ENCODE measurements at places on chromosomes 11 and 22. TPM values are rescaled to one million over a fixed set of nuclear protein-coding genes. Genes with fewer than 3 reads are reported as not detected.

DNA sequence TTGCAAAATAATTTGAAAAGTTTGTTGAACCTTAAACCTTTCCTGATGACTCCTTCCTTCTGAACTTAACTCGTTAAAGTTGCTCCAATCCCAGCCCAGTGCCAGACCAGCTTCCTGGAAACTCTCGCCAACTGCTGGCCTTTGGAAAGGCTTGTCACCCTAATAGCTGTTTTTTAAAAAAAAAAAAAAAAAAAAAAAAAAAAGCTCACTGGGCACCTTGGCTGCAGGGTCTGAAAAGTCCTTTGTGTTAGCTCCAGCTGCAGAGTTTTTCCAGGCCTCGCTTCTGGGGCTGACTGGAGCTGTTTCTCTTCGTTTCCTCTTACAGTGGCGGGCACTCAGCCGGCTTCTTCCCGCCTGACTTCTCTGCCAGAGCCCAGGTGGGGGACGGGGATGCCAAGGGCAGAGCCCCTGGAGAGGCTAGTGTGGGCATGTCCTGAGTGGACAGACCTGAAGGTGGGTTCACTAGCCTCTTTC is 25.1 kb downstream of the KCNQ1OT1 start:
- ATAC-seq: no peak

GRCh38 chr11:80562523-80563125 is 1121.8 kb upstream of the TENM4 start:
- no peak for ATAC-seq

DNA sequence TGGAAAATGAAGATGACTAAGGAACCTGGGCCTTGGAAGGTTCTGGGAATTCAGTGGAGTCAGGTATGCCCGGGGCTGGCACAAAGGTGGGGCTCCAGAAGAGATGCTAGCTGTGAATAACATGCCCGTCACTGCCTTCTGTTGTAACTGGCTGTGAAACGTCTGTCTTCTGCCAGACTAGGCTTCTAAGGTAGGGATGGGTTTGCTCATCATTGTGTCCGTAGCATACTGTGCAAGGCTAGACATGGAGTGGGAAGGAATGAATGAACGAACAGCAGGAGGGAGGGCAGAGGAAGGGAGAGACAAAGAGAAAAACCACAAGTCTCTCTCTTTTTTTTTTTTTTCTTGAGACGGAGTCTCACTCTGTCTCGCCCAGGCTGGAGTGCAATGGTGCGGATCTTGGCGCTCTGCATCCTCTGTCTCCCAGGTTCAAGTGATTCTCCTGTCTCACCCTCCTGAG is 327.4 kb downstream of the MN1 start:
- ATAC-seq: no peak

TUB gene
- 15.6 TPM for total RNA-seq

- no peak for ATAC-seq
Measured at GRCh38 chr11:27041141-27041899, 705 bp downstream of the BBOX1 start.

IRAG1 gene
- total RNA-seq: 282 TPM

DNA sequence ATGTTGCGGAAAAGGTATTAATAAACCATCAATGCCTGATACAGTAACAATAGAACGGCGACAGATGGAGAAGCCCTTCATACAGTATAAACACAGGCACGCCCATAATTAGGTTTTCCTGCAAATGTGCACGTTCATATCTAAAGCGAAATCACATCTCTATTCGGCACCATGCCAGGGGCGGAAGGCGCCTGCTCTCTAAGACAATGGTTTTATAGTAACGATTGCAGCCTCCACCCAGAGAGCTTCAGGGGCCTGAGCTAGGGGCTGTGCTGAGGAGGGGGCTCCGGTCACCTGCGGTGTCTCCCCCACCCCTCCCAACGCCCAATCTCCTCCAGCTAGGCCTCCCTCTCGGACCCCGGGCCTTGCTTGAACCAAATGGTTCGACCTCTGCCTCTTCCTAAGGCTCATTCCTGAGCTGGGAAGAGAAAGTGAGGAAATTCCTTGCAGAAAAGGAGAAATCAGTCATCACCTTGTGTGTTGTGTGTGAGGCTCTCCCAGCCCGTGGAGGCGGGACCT is 9.6 kb downstream of the KRTAP5-5 start:
- ATAC-seq: no peak

DNA sequence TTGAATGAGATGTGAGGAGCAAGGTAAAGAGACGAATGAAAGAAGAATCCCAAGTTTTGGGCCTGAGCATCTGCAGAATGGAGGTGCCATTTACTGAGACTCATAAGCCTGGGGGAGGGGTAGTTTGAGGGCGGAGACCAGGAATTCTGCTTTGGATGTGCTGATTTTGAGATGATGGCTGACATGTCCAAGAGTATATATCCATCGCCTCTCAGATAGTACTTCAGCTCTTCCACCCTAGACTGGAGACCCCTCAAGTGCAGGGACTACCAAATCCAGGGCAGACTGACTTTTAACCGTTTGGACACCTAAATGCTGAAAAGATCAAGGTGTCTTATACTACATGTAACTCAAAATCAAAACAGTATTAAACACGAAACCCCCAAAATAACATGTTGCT is 1.3 kb upstream of the SDF2L1 start:
- ATAC-seq: no peak

DNA sequence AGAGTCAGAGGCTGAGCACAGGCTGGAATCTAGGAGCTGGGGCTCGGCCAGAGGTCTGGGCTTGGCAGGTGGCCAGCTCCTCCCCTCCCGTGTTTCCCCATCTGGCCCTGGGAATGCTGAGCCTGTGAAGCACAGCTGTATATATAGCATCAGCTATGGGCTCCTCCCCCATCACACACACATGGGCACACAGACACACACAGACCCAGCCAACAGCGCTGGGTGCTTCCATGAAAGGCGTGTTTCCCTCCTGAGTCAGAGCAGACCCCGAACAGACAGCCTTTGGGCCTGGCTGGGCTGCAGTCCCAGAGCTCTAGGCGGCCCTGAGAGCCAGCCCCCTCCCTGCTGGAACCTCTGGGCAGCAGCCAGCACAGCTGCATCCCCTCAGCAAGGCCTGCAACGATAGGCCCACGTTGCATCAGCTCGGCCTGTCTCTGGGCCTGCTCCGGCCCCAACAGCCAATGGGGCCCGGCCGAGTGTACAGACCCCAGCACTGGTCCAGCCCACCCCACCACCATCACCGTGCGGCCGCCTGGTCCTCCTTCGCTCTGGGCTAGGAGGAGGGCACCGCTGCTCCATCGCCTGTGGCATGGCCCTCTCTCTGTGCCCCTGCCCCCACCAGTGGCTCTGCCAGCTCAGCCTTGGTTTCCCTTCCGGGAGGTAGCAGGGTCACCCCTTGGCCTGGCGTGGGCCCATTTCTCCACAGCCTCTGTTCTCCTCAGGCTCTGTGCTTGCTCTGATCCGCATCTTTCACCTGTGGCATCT is 7.6 kb upstream of the SERPINH1 start:
- peak; percentile 93 for ATAC-seq

GRCh38 chr11:119723243-119723951 is 5.6 kb downstream of the NECTIN1 start:
- no peak for ATAC-seq

CRYBA4 gene
- total RNA-seq: not detected

ADAMTS15 gene
- total RNA-seq: 8.4 TPM

GRCh38 chr11:3709977-3710376 is 38.8 kb upstream of the CHRNA10 start:
- ATAC-seq: no peak

DNA sequence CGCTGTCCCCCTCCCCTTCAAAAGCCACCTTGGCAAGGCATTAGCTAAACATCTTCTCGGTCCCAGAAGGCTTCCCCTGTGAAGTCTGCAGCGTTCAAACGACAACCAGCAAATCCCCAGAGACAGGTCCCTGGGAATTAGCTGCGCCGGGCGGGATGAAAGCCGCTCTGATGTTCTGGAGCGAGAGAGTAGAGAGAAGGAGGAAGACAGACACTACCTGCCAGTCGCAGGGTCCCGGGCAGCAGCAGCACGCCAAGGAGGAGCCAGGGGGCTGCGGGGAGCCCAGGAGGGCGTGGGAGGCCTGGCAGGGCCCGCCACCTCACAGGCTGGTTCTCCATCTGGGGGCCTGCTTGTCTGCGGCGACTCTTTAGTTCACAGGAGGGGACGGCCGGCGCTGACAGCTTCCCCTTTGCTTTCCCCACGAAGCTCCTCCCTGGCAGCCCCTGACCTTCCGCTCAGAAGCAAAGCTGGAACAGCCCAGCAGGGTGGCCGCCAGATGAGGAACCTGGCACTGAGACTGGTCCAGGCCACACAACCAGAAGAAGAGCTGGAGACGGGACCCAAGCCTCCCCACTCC is at the start of gene NFAM1:
Gene NFAM1 (minus strand): TSS at position 384 of the 577 bp plus-strand sequence. CDS start 46 bp downstream, at position 338.
- ATAC-seq: no peak

TCIRG1 gene
- 92.0 TPM for total RNA-seq

DNA sequence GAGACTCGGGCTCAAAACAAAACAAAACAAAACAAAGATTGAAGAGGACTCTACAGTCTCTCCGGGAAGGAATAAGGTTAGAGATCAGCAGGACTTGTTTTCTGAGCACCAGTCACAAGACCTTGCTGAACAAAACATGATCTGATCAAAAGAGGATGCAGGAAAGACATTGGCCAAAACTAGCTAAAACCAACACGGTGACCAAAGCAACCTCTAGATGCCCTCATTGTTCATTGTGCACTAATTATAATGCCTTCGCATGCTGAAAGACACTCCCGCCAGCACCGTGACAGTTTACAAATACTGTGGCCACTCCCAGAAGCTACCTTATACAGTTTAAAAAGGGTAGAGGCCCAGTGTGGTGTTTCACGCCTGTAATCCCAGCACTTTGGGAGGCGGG is 15.7 kb upstream of the CHKA start:
- ATAC-seq: no peak

TOMT gene
- not detected for total RNA-seq

DNA sequence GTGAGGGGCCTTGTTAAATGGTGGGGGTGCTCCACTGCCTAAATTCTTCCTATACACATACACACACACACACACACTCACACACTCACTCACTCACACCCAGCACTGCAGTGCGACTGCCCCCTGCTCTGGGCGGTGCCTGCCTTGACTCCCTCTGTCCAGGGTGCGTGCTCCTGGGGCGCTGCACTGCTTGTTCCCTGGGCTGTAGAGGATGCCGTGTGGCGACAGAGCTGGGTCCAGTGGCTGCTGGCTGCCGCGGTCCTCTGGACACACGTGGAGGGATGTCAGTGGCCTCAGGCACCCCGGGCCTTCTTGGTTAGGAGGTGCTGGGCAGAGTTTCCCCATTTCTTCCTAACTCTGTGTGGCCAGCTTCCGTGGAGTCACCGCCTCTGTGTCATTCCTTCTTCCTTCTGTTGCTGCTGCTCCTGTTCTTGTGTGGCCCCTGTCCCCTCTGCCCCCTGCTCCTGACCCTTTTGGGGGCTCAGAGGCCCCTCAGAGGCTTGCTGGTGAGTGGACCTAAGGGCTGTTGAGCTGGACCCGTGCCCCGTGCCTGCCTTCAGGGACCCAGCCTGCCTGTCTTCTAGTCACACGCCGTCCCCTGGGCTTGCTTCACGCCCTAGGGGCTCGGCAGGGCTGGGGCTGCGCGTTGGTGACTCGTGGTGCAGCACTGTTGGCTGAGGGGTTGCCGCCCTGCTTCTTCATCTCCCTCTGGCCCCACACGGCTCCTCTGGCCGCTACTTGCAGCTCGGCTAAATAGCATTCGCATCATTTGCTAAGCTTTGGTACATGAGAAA is 147.0 kb downstream of the TBC1D22A start:
- ATAC-seq: no peak

NRGN gene
- 1.9 TPM for total RNA-seq

- no peak for ATAC-seq
Measured at GRCh38 chr11:71582309-71582895, at the start of gene KRTAP5-11. Gene KRTAP5-11, minus strand, starts transcription at chr11:71582875. Its CDS starts 38 bp downstream, at chr11:71582837.

- ATAC-seq: no peak
Measured at GRCh38 chr11:1174441-1175370, 17.0 kb downstream of the MUC5AC start.

DNA sequence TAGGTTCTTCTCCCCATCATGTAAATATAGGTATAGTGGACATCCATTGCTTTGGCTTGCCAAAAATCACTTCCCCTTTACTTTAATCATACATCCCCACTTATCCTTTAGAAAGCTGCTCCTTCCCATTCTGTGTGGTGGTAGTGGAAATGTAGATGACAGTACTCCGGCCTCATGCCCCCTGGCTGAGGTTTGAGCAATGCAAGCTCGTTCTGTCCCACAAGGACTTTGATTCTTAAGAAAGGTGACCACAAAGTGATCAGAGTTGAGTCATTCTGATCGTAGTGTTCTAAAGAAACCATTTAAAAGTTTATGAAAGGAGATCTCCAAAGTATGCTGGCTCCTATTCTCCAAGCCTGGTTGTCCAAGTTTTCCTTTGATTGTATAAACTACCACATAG is 10.9 kb downstream of the TUG1 start:
- ATAC-seq: no peak

- peak; percentile 77 for ATAC-seq
Measured at GRCh38 chr22:45336971-45337431, 27.3 kb downstream of the FAM118A start.

GPHA2 gene
- total RNA-seq: not detected

GRCh38 chr22:45688600-45689080 is 17.0 kb downstream of the ATXN10 start:
- ATAC-seq: no peak

- ATAC-seq: no peak
Measured at GRCh38 chr11:124707829-124708228, 31.9 kb upstream of the NRGN start.

DNA sequence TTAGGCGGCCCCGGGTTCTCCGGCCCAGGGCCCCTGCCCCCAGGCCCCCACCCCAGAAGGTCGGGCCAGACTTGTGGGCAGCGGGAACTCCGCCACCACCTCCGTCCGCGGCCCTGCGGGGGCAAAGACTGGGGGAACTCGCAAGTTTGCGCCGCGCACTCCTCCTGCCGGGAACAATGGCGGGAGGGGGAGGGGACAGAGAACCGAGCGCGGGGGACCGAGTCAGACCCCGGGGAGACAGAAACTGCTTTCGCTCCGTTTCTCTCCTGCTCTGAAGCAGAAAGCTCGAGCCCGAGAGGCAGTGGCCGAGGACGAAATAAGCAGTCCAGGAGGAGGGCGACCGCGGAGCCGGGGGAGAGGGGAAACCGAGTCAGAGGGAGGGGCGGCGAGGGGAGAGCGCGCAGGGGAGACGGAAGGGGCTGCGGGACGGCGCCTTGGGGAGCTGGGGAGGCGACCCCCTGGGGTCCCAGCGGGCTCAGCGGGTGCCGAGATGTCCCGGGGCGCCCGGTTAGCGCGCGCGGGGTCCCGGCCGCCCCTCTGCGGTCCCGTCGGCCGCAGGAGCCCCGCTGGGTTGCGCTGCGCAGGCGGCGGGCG is 555 bp downstream of the TP53I11 start:
- ATAC-seq: no peak

GRCh38 chr11:912266-912665 is 1.7 kb upstream of the CHID1 start:
- ATAC-seq: no peak

All from gastroesophageal sphincter (tissue), 4 donors.